ENCODE measurements at places on chromosomes 16 and 17.

DNA sequence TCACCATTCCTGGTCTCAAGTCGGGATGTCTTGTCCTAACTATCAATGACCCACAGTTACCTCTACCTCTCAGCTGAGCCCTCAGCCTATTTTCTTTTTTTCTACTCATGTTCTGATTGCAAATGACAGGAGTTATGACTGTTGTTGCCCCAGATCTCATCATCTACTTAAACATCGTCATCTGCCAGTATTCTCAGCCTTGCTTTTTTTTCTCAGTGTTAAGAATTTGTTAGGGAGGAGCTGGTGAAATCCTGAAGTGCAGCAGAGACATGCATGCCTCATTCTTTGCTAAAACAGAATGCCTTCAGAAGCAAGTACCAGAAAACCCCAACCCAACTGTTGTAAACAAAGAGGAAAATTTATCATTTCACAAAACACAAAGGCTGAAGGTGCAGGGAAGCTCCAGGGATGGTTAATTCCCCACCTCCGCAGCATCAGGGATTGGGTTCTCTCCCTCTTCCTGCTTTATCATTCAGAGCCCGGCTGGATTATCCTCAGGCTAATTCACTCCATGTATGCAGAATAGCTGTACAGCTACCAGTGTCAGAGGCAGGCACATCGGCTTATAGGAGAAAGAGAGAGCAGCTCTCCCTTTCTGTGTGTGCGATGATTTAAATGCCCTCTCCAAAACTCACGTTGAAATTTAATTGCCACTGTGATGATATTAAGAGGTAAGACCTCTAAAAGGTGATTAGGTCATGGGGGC lies 540.8 kb upstream of the HSBP1 start:
- DNase-seq, result no peak

DNA sequence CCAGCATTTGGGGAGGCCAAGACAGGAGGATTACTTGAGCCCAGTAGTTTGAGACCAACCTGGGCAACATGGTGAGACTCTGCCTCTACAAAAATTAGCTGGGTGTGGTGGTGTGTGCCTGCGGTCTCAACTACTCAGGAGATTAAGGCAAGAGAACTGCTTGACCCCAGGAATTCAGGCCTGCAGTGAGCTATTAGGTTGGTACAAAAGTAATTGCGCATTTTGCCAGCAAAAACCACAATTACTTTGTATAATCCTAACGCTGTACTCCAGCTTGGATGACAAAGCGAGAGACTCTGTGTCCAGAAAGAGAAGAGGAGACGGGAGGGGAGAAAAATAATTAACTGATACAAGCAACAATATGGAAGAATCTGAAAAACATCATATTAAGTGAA lies 32.7 kb downstream of the YWHAE start:
- DNase-seq, result no peak

DNA sequence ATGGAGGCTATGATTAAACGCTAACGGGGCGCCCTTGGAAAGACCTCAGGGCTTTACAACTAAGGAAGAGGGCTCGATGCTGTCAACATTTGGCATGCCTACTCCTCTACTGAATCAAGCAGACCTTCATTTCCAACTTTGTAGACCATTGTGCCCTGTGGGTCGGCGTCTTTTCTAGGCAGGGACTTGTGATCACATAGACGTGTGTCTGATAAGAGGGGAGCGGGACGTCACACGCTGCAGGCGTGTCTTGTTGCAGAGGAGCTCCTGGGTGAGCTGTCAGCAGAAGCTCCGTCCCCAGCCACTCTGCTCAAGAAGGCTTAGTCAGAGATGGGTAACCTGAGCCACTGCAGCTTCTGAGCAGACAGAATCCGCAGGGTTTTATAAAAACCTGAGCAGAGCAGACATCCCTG lies 2.8 kb downstream of the MAPK8IP3 start:
- DNase-seq, result no peak

GRCh38 chr16:54879681-54880080 lies 51.0 kb upstream of the IRX5 start:
- DNase-seq, result no peak

- no peak for DNase-seq
Measured at GRCh38 chr17:82596837-82597672, 51.2 kb downstream of the WDR45B start.
